ENCODE measurements at places on chromosomes 3 and 15.

GRCh38 chr15:56428821-56429458 is 36.0 kb downstream of the MNS1 start:
- DNase-seq, result peak; percentile 33

DNA sequence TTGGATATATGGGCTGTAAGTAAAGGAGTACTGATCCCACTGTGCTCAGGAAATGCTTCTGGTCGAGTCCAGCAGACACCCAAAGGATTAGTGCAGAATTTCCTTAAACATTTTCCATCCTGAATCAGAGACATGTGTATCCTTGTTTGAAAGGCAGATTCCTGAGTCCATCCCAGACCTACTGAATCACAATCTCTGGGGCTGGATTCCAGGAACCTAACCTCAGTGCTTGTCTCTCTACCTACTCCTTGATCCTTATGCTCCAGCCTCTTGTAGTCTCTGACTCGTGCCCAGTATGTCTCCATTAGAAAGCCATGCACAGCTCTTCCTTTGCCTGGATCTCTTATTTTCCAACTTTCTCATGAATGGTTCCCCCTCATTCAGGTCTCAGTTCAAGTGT is 585.8 kb downstream of the NLGN1 start:
- no peak for DNase-seq

GRCh38 chr15:36775209-36775608 is 195.8 kb downstream of the CDIN1 start:
- no peak for DNase-seq

DNA sequence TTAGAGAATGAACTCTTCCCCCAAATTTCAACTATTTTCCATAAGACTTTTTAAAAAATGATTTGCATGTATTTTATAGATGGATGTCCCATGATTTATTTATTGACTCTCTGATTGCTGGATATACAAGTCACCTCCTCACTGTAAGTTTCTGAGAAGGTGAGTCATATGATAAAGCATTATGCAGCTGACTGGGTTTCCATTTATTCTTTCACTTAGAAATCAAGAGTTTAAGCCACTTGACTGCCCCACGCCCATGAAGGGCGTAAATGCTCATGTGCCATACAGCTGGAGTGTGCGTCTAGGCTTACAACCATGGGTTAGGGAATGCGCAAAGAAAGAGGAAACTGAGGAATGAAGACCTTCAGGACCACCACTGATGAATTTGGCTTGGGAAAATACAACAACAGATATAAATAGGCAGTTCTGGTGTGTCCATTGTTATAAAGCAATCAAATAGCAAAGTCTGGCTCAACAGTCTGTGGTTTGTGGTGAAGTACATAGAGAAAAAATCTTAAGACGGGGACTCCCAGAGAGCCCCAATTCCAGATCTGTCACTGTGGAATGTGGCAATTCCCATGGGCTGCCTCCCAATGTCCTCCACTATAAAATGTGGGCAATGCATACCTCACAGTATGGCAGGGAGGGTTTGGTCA is 20.3 kb downstream of the SLCO2A1 start:
- DNase-seq, result no peak

DNA sequence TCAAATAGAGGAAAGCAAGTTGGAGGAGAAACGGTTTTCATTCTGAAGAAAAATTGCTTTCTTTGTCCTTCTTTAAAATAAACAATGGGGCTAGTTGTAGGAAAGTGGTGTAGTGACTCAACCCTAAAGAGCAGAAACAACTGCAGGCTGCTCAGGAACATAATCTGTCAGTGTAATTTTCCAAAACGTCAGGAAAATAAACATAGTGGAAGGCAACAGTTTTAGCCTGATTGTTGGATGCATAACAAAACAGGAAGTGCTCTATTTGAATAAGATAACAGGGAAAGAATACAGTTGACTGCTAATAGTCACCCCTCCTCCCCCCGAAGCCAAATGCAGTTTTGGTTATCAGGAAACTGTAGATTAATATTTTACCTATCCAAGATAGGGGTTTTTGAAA is 167.6 kb downstream of the ECT2 start:
- no peak for DNase-seq

- no peak for DNase-seq
Observed at GRCh38 chr3:53919741-53920140, 28.1 kb upstream of the SELENOK start.

- no peak for DNase-seq
Observed at GRCh38 chr15:70083418-70083817, 14.3 kb downstream of the TLE3 start.

DNA sequence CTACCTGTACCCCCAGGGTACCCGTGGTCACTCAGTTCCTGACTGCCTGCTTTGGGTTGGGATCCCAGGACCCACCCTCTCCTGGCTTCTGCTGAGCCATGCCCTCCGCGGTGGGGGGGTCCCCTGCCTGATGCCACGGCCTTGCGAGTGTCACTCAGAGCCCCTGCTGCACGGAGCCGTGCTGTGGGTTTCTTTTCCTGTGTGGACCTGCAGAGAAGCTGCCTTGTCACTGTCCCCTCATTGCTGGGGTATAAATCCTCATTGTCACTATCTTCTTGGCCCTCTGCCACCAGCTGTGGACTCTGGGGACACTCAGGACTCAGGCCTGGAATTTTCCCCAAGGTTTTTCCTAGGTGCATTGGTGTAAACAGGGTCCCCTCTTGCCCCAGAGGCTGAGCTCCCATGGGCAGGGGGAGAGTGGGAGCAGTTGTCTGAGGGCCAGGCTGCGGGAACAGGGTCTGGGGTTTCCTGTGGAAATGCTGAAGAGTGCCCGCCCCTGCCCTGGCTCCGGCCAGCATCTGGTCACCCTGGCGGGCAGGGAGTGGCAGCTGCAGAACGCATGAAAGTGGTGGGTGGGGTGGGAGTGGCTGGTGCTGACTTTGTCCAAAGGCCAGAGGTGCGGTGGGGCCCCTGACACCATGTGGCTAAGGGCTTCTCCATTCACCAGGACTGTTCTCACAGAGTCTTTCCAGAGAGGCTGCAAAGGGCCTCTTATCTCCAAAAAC is 191.7 kb downstream of the GOLGA6L6 start:
- DNase-seq, result no peak

DNA sequence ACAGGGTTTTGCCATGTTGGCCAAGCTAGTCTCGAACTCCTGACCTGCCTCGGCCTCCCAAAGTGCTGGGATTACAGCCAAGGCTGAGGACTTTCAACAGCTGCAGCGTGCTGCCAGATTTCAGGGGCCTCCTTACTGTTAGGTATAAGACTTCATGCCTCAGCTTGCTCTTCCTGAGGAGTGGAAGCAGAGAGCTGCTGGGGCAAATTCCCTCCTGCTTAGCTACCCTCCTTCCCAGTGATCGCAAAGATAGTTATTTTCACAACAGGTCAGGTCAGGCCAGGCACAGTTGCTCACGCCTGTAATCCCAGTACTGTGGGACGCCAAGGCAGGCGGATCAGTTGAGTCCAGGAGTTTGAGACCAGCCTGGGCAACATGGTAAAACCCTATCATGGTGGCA is 2.6 kb upstream of the CPNE9 start:
- DNase-seq, result no peak

DNA sequence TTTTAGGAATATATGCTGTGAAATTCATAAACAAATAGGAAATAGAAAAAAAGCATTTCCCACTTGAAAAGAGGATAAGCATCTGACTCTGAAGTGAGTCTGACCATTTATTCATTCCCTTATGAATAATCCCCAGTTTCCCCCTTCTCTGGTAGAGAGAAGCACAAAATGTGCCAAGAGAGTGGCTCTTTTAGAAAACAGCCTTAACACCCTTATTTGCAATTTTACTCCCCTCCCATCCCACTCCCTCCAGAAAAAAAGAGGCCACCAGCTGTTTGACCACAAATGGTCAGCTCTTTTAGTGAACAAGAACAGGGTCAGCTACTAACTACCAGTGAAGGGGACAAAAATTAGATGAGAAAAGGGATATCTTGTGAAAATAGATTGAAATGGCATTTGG is 184.5 kb upstream of the ADAMTS9 start:
- no peak for DNase-seq

GRCh38 chr3:8972639-8973038 is 9.4 kb upstream of the RAD18 start:
- DNase-seq, result no peak

DNA sequence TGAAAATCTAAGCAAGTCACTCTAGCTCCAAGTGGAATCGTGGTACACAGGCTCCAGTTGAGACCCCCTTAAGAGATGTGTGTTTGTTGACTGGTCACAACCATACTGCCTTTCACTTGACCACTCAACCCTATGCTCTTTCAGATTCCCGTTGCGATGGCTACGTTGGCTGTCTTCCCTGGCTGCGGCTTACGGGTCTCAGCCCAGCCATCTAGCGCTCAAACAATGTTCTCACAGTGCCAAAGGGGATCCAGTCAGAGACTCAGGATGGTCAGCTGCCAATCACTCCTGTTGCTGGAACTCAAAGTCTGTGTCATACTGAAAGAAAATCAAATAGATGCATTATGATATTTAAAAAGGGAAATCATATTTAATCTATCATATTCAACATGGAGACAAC is 237.6 kb downstream of the ITPR1 start:
- DNase-seq, result no peak

GRCh38 chr15:73010154-73011152 is 41.8 kb upstream of the NEO1 start:
- DNase-seq, result no peak

- DNase-seq, result no peak
Observed at GRCh38 chr15:71565631-71566160, 244.7 kb upstream of the NR2E3 start.
